ENCODE measurements at places on chromosomes 13 and 19.

- no peak for DNase-seq
These were observed 84.7 kb upstream of the GPR183 start for GRCh38 chr13:99391781-99392469.

DNA sequence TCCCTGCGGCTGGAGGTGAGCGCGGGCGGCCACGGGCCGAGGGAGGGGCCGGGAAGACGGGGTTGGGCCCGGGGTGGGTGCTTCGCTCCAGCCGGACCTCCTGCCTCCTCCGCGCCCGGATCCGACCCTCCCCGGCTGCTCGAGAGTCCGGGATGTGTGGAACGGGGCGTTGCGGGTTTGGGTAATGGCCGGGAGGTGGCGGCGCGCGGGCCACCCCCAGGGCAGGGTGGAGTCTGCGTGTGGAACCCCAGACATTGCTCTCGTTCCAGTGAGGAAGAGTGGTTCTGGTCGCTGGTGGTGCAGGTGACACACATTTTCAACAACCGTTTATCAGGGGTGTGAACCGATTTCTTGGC lies 38.8 kb downstream of the ARHGEF7 start:
- DNase-seq: peak; percentile 66

- no peak for DNase-seq
These were observed 400.0 kb upstream of the TSHZ3 start for GRCh38 chr19:31749231-31749630.

DNA sequence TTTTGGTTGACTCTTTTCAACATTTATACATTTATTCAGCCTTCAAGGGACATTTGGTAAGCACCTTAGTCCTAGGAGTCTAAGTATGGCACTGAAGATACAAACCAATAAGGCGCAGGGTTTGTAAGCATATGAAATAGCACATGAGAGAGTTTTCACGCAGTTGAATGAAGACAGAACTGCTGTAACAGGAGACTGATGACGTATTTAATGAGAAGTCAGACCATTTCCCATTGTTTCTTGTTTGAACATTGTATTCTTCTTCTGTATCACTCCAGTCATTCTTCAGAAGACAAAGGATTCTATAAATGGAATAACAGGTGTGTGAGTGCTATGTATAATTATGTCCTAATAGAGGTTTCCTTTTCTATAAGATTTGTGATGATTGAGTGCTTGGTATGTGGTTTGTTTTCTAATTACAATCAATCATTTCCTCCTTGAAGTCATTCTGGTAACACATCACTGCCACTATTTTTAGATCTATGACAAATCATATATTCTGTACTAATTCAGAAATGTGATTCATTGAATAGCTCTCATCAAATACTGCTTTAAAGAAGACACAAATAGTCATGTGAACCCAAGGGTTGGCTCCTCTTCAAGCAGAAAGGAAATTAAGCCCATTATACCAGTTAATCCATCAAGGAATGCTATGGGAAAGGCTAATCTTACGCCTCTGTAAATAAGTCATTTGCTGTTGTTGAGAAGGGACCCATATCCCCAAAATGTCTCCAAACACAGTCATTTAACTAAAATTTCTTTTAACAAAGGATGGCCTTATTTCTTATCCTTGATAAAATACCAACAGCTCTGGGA lies 222.8 kb upstream of the NBEA start:
- no peak for DNase-seq

GRCh38 chr13:101514695-101515275 lies 62.3 kb downstream of the ITGBL1 start:
- DNase-seq: peak; percentile 76

GRCh38 chr13:21015284-21015683 lies 46.1 kb downstream of the LATS2 start:
- no peak for DNase-seq

- peak; percentile 73 for DNase-seq
These were observed 8.5 kb upstream of the QTRT1 start for GRCh38 chr19:10692673-10693264.

DNA sequence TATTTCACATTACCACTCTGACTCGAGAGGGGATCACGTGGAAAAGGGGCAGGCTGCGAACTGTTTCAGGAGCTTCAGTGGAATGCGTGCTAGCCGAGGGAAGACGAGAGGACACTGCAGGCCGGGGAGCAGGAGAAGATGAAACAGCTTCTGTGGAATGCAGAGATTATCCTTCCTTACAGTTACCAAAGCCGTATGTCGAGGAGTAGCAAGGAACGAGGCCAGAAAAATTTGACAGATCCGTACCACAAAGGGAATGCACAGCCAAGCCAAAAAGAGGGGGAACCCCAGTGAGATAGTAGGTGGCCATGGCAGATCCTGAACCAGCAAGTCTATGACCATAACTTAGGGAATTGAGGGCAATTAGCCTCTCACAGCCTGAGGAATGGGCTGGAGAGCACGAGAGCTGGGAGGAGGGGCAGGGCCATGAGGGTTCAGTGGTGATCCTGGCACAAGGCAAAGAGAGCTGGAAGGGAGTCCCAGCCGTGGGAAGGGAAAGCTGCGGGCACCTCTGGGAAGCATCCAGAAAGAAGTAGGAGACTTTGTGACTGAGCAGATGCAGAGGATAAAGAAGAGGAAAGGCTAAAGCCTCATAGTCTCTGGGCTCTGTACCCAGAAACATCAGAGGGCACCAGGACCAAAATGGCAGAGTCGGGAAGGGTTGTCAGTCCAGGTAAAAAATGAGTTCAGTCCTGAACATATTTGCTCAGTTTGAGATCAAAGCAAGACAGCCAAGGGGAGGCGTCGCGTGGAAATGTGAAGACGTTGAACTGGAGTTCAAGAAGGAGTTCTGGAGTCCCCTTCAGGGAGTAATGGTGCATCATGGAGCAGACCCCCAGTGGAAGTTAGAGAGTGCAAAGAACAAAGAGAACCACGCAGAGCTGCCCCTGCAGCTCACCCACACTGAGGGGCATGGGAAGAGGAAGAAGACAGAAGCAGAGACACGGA lies 5.1 kb downstream of the COL4A1 start:
- peak; percentile 24 for DNase-seq

GRCh38 chr13:27126859-27127258 lies 44.8 kb downstream of the USP12 start:
- DNase-seq: no peak

- no peak for DNase-seq
These were observed 63.3 kb downstream of the GPR12 start for GRCh38 chr13:26697069-26697955.

DNA sequence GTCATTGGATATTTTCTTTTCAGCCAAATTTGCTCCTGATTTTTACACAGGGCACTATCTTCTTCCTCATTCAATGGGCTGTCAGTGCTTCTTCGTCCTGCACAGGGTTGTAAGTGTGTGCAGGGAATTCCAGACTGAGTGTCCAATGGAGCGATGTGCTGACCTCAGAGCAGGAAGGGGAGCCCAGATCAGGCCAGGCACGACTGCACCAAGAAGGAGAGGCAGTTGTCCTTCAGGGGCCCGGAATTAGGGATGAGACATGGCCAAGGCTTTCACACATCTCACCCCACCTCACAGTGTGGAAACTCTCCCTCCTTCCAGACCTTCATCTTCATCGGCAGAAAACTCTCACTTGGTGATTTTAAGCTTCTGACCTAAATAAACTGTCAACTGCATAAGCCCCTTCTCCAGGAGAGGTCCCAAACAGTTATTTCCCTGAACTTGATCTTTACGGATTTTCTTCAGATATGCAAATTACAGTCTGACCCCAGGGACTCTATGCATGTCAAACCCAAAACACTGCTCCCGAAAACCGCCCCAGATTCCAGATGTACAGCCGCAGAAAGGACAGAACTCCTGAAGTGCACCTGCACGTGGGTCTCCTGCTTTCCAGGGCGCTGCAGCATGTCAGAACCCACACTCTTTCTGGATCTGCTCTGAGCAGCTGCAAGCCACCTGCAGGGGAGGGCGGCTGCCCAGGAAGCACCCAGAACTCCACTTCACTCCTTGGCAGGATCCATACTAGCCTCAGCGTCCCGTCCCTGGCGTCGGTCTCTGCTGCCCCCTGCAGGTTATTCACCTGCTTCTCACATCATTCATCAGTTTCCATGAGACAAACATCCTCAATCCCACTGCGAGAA lies 625 bp upstream of the ZNF20 start:
- DNase-seq: peak; percentile 95

- no peak for DNase-seq
These were observed 24.0 kb upstream of the TBC1D4 start for GRCh38 chr13:75506018-75506417.

- no peak for DNase-seq
These were observed 1165.0 kb downstream of the SLITRK1 start for GRCh38 chr13:82717249-82717648.

GRCh38 chr19:41353466-41354342 lies at the start of gene TGFB1:
Gene TGFB1 (minus strand): TSS chr19:41353922. CDS start chr19:41353044, 878 bp downstream.
- peak; percentile 86 for DNase-seq

DNA sequence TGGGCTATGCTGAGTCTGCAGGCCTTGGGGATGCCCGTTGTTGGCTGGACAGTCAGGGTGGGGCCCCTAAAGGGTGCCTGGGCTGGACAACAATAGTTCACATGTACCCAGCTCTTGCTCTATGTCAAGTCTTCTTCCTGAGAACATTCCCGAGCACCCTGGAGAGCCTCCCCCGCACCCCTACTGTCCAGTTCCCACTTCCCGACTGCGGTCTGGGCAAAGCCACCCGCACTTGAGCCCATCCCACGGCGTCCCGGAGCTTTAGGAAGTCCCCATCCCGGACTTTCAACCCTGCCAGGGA lies 1.1 kb upstream of the MPND start:
- no peak for DNase-seq

- no peak for DNase-seq
These were observed 14.0 kb downstream of the ARHGAP33 start for GRCh38 chr19:35789195-35789977.

GRCh38 chr19:17855280-17856152 lies 4.2 kb upstream of the RPL18A start:
- peak; percentile 89 for DNase-seq

DNA sequence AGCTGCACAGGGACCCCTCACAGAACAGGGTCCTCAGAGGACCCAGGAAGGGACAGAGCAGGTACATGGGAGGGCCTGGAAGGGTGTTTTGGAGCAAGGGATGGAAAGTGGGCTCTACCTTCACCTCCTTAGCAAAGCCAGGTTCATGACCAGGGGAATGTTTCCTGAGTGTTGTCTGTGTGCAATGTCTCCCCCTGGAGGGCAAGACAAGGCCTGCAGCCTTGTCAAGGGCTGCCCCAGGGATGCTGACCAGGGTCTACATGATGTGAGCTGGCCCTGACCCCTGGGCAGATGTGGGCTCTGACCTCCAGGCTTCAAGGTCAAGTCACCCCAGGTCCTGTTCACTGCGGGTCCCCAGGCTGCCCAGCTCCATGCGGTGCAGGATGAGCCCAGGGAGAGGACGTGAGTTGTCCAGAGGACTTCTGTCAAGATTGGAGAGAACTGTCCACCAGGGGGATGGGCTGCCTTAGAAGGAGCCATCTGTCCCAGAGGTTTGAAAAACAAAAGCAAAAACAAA lies 1.0 kb upstream of the CEACAM1 start:
- peak; percentile 69 for DNase-seq

DNA sequence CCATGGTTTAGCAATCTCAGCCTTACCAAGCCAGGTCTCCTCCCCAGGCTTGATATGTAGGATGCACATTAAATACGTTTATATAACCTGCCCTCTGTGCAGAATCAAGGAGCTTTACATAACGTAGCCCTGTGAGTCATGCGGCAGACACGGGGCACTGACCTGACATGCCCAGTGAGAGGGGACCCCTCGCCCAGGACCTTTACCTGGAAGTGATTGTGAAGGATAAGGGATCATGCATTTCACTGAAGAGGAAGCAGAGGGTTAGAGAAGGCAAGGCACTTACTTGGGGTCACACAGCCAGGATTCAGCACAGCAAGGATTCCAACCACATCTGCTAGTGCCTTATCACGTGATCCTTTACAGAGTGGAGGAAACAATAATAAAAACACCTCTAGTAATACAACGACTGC lies 18.9 kb upstream of the FOSB start:
- DNase-seq: no peak

DNA sequence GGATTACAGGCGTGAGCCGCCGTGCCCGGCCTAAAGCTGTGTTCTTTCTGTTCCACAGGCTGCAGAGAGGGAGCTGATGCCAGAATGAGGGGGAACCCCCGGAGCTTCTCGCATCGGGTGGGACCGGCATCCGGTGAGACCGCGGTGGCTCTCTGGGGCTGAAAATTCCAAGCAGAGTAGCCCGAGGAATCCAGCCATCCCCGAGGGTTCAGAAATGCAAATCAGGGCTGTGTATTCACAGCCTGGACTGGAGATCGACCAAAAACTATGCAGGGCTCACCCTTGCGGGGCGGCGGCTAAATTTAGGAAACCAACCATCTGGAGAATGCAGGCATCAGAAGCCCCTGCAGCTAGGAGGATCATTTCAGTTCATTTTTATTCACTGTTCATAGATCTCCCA lies 99.2 kb downstream of the GNG7 start:
- peak; percentile 75 for DNase-seq

DNA sequence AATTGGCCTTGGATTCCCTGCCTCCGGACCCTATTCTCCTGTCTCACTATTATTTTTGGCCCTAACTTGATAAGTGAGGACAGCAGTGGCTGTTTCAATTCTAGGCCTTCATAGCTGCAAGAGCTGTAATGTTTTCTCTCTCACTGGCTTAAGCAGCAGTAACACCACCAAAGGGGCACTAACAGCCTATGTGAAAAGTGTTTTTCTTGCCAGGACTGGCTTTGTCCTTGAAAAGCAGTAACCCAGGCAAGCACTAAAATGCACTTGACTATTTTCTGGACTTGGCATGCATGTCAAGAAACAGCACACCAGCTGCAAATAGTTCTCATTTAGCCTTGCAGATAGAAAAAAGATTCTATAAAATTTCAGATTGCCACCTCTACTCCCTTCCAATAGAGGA lies 9.3 kb upstream of the FBXL3 start:
- no peak for DNase-seq

DNA sequence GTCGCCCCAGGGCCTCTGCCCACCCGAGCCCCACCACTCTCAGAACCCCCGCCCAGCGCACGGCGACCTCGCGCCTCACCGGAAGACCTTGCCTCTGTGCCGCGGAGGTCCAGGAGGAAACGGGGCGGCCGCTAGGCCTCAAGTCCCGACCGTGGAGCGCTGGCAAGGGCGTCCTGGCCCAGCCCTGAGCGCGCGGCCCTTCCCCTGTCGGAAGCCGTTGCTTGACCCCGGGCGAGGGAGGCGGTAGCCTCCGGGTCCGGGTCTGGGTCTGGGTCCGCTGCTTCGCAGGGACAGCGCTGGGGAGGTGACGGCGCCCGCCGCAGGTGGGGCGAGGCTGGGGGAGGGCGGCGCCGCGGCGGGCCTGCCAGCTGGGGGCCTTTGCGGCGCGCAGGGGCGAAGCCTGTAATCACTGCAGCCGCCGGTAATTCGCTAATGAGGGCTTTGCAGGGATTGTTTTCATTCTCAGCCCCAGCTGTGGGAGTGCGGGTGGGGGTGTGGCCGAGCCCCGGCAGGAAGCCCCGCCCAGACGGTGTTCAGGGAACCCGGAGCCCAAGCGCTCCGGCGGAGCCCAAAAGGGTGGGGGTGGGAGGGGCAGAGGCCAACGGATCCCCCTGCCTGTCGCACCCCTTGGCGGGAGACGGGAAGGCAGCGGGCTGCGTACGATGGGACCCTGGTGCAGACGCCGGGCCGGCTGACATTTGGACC lies 8.6 kb downstream of the C19orf25 start:
- peak; percentile 84 for DNase-seq

Measured in GM23338 (cell line).